DMS153 (cell line): ENCODE measurements at places on chromosomes 7 and 10.

- DNase-seq, result no peak
Measured at GRCh38 chr10:88661018-88661417, 3.2 kb upstream of the LIPF start.

DNA sequence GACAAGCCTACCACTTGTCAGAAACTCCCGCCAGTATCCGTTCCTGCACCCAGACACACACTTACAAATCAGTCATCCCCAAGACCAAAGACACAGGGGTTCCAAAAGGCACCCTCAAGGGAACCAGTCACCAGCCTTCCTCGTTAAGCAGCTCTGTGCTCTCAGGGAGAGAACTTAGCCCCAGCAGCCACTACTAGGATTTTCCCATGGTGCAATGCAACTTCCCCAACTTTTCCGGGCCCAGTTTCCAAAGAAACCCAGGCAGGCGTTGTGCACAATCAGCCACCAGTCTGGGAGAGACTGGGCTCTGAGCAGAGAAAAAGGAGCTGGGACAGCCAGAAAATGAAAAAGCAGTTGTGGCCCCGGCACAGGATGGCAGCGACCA, 1.2 kb downstream of the DLG5 start:
- DNase-seq, result no peak

- peak; percentile 3 for DNase-seq
Measured at GRCh38 chr10:23157691-23158369, 34.3 kb upstream of the PTF1A start.

DNA sequence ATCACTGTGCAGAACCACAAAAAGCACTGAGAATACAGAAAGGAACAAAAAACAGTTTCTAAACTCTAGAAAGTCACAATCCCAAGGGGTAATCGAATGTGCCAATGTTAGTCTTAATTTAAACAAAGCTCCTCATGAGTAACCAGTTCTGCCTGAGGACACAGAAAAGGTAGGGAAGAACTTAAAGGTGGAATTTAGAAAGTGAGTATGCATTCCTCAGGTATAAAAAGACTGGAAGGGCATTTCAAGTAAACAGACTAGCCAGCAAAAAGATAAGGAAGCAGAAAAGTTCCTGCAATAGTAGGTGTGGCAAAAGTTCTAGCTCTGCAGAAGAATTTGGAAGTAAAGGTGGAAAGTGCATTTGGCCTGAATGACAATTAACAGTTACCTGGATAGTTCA, 84.6 kb upstream of the DLX6 start:
- DNase-seq, result no peak
